ENCODE measurements at places on chromosomes 13 and 19. TPM values are rescaled to one million over a fixed set of nuclear protein-coding genes. Genes with fewer than 3 reads are reported as not detected.
A peak's percentile ranks its signal among the peaks of the same experiment; 100 is the strongest.

- H3K27ac ChIP-seq: no peak overlapping the region
- H3K36me3 ChIP-seq: peaks cover 4% of the 10 kb centered on the region
- no peaks in the 10 kb centered on the region for H3K27me3 ChIP-seq
- H3K4me3 ChIP-seq: no peak overlapping the region
- DNase-seq: no peak
- H3K4me1 ChIP-seq: no peaks in the 10 kb centered on the region
Measured at GRCh38 chr19:7605490-7606222, 10.0 kb downstream of the CAMSAP3 start.

- H3K27ac ChIP-seq: peak overlapping the region; percentile 86
- peaks cover 12% of the 10 kb centered on the region for H3K4me1 ChIP-seq
- H3K27me3 ChIP-seq: no peaks in the 10 kb centered on the region
Measured at GRCh38 chr19:2327773-2328400, 499 bp downstream of the LSM7 start.

DNA sequence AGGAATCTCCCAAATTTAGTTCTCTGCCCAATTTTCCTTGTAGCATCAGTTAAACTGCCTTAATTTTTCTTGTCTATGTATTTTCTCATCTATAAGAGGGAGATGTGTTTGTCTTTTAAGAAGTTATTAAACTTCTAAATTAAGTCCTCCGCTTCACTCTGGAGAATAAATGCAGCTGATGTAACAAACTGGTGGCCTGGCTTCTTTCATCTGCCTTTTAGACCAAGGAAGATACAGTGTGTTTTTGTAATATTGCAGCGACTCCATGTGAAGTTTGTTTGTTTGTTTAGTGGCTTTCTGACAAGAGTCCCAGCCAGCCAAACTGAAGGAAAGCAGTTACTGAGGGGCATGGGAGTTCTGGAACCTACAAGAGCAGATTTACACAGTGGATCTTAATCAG, 56.4 kb downstream of the KLF12 start:
- no peak overlapping the region for H3K4me3 ChIP-seq
- H3K27me3 ChIP-seq: no peaks in the 10 kb centered on the region
- H3K4me1 ChIP-seq: no peaks in the 10 kb centered on the region
- DNase-seq: peak; percentile 32
- no peaks in the 10 kb centered on the region for H3K36me3 ChIP-seq

DNA sequence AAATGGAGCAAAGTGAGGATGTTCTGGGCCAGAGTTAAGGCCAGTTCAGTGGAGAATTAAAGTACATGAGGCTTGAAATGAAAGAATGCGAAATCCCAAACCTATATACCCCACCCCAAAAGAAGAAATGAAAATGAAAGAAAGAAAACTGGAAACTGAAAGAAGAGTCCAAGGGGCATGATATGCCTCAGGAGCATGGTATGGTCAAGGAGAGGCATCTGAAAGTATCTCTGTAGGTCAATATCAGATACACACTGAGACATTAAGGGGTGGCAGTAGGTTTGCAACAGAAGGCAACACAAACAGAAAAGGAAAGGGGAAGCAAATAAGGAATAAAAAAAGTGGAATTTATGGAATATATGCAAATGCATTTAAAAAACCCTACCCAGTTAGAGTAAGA, 166.5 kb downstream of the COG6 start:
- no peaks in the 10 kb centered on the region for H3K27me3 ChIP-seq
- no peak for DNase-seq
- H3K27ac ChIP-seq: no peak overlapping the region
- H3K4me1 ChIP-seq: no peaks in the 10 kb centered on the region

DNA sequence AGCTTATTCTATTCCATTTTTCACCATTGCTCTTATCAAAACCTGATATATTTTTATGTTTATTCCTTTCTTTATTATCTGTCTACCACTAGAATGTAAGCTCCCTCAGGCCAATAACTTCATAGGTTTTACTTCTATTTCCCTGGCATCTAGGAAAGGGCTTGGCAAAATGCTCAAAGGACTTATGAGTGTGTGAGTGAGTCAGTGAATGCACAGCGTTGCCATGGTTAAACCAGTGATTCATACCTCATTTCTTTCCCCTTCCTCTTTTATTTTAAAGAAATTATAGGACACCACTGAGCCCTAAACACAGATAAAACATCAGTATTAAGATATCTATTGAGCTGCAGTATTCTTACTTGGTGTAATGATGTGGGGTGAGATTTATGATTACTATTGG, 162.1 kb downstream of the GPC6 start:
- H3K36me3 ChIP-seq: no peaks in the 10 kb centered on the region
- no peak overlapping the region for H3K4me3 ChIP-seq
- no peaks in the 10 kb centered on the region for H3K27me3 ChIP-seq
- no peaks in the 10 kb centered on the region for H3K4me1 ChIP-seq

GRCh38 chr13:85091631-85092234, 707.5 kb downstream of the SLITRK6 start:
- no peak for DNase-seq
- H3K4me3 ChIP-seq: no peak overlapping the region
- no peaks in the 10 kb centered on the region for H3K27me3 ChIP-seq
- H3K36me3 ChIP-seq: no peaks in the 10 kb centered on the region

- peak; percentile 87 for DNase-seq
- peaks cover 98% of the 10 kb centered on the region for H3K27me3 ChIP-seq
- peaks cover 4% of the 10 kb centered on the region for H3K4me1 ChIP-seq
- peak overlapping the region; percentile 7 for H3K4me3 ChIP-seq
- H3K27ac ChIP-seq: no peak overlapping the region
- H3K36me3 ChIP-seq: no peaks in the 10 kb centered on the region
Measured at GRCh38 chr19:50658441-50659317, 9.4 kb downstream of the C19orf81 start.

- peak overlapping the region; percentile 49 for H3K4me3 ChIP-seq
- no peak overlapping the region for H3K27ac ChIP-seq
- DNase-seq: no peak
- no peaks in the 10 kb centered on the region for H3K27me3 ChIP-seq
- no peaks in the 10 kb centered on the region for H3K36me3 ChIP-seq
Measured at GRCh38 chr19:41220811-41221210, 1.8 kb downstream of the AXL start.

GRCh38 chr13:77817521-77817920, 101.1 kb downstream of the EDNRB start:
- H3K27ac ChIP-seq: no peak overlapping the region
- H3K4me1 ChIP-seq: no peaks in the 10 kb centered on the region
- H3K36me3 ChIP-seq: no peaks in the 10 kb centered on the region
- no peak for DNase-seq
- H3K4me3 ChIP-seq: no peak overlapping the region

KIR2DL1 gene
- total RNA-seq: 0.47 TPM

PNMA8C gene
- total RNA-seq: 0.16 TPM

SPART gene
- 59.1 TPM for total RNA-seq

PLIN3 gene
- 71.7 TPM for total RNA-seq

MCF2L gene
- total RNA-seq: 36.0 TPM

ZNF728 gene
- total RNA-seq: 0.71 TPM

ERICH4 gene
- total RNA-seq: not detected

Measured in left lung (tissue), 14 donors.